ENCODE measurements at places on chromosomes 16 and 17. TPM values are rescaled to one million over a fixed set of nuclear protein-coding genes. Genes with fewer than 3 reads are reported as not detected.

Gene KRTAP4-3
- total RNA-seq: not detected

Gene RANBP10
- total RNA-seq: 25.3 TPM

Gene EVPL
- 84.2 TPM for total RNA-seq

Gene HES7
- not detected for total RNA-seq

Gene ADAD2
- total RNA-seq: 0.42 TPM

Gene ARHGDIG
- not detected for total RNA-seq

Gene TBC1D3I
- 2.1 TPM for total RNA-seq

Gene ASPA
- total RNA-seq: 15.3 TPM

Gene FSCN2
- 4.2 TPM for total RNA-seq

- DNase-seq: no peak
Measured at GRCh38 chr16:4110065-4110464, 6.2 kb downstream of the ADCY9 start.

DNA sequence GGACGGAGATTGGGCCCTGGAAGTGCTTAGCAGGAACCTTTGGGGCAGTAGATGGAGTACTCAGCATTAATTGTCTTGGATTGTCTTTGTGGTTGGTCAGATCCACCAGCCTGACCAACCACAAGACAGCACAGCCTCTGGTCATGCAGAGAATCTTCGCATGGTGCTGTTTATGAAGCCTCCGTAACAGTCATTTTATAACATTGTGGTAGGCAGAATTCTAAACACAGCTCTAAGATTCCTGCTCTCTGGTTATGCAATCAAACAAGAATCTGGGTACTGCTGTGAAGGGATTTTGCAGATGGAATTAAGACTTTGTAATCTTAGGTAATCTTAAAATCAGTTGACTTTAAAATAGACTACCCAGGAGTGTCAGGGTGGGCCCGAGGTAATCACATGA, 312.2 kb upstream of the GOT2 start:
- DNase-seq: no peak

GRCh38 chr17:72525225-72526015, 404.6 kb downstream of the SOX9 start:
- DNase-seq: no peak

GRCh38 chr17:39001703-39002637, 34.8 kb upstream of the FBXO47 start:
- peak; percentile 79 for DNase-seq

DNA sequence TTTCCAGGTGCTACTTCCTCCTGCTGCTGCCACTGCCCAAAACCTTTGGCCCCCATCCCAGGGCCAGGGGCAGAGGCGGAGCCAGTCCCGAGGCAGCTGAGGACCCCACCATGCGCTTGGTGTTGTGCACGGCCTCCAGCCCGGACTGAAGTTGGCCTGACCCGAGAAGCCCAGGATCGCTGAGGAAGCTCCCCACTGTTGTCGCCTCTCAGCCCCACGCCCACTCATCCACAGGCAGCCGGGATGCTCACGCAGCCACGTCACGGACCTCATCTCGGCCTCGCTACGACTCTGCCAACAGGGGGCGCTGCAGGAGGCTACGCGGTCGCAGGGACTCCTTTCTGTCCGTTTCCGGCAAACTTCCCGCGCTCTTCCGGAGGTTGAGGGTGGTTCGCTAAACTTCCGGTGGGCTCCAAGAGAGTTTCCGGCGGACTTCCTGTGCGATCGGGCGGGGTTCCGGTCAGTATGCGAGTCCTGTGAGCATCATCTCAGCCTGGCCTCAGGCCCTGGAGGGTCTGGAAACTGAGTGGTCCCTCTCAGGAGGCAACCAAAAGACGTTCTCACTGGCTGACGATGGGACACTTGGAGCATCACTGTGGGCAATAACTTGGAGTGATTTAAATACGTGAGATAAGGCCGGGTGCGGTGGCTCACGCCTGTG, 12.4 kb downstream of the ZG16B start:
- DNase-seq: no peak

DNA sequence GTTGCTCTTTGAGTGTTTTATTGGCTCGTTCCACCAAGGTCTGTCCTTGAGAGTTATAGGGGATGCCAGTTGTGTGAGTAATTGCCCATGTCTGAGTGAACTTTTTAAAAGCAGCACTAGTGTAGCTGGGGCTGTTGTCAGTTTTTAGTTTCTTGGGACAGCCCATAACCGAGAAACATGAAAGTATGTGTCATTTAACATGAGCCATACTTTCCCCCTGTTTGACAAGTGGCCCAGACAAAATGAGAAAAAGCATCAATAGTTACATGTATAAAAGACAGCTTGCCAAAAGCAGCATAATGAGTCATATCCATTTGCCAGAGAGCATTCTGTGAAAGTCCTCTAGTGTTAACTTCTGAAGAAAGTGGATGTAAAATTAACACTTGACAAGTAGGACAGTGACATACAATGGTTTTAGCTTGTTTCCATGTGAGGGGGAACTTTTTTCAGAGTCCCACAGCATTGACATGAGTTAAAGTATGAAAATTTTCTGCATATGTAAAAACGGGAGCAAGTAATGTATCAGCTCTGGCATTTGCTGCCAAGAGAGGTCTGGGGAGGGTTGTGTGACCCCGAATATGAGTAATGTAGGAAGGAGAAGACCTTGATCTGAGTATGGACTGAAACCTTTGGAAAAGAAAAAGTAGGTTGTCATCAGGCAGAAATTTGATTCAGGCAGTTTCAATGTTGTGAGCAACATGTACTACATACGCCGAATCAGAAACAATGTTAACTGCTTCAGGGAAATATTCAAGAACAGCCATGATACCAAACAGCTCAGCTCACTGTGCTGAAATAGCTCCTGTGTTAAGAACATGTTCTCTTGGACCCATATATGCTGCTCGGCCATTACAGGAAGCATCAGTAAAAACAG, 56.8 kb upstream of the ARL4D start:
- no peak for DNase-seq

GRCh38 chr16:21326459-21326858, 48.4 kb upstream of the CRYM start:
- DNase-seq: no peak

GRCh38 chr17:37713624-37714023, 31.2 kb downstream of the HNF1B start:
- no peak for DNase-seq

DNA sequence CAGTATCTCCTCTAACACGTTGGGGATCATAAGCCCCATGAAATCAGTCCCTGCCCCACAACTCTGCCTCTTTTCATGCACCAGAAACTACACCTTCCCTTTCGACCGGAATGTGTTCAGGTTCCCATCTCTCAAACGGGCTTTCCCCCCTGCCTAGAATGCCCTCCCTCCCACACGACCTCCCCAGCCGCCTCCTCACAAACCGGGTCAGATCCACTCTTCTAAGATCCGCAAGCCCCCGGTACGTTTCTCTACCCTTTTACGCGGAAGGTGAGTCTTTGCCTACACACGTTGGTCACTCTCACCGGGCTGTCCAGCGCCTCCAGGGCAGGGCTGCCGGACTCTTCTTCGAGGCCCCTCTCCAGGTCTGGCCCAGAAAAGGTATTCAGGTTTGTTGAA, 708 bp downstream of the DHX33 start:
- no peak for DNase-seq

GRCh38 chr16:83653785-83654184, 154.0 kb upstream of the HSBP1 start:
- DNase-seq: no peak

- peak; percentile 61 for DNase-seq
Measured at GRCh38 chr16:85750146-85750826, 610 bp downstream of the C16orf74 start.

GRCh38 chr17:4368341-4368740, 1.9 kb upstream of the UBE2G1 start:
- DNase-seq: no peak

All from ureter (tissue), 1 donor.